ENCODE measurements at places on chromosomes 2 and 18.
A peak's percentile ranks its signal among the peaks of the same experiment; 100 is the strongest.

- no peak for DNase-seq
These were observed 250.5 kb downstream of the CAMKMT start for GRCh38 chr2:44612276-44612675.

DNA sequence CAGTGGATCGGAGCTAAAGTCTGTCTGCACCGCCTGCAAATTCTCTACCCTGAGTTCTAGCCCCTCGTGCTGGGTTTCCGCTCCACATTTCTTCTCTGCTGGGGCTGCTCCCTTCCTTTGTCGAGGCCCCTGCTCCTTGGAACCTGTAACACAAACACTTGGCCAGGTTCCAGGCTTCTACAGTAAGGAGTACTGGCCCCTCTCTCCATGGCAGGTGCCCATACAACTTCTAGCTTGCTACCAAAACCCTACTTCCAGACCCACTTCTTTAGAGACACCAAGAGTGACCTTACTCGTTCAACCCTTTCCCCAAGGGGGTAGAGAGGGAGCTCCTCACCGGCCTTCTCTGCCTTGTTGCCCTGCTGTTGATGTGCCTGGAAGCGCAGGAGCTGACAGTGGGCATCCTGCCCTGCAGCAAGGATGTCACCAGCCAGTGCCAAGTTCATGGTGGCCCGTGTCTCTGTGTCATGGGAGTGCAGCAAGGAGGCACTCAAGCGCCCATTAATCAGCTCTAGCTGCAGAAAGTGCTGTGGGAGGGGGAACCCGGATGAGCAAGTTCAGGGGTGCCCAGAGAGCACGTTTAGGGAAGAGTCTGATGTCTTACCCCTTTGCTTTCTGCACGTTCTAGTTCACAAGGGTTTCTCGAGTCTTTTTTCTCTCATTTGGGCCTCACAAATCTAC lies 1.1 kb downstream of the PREB start:
- DNase-seq, result no peak

- DNase-seq, result no peak
These were observed 50.4 kb downstream of the ZDBF2 start for GRCh38 chr2:206324869-206325268.

- peak; percentile 42 for DNase-seq
These were observed at the start of gene SPR for GRCh38 chr2:72887032-72887739. TSS of gene SPR (plus strand) at chr2:72887408. CDS start at chr2:72887433, 25 bp downstream.

GRCh38 chr2:42562474-42563144 lies 5.8 kb upstream of the MTA3 start:
- no peak for DNase-seq

DNA sequence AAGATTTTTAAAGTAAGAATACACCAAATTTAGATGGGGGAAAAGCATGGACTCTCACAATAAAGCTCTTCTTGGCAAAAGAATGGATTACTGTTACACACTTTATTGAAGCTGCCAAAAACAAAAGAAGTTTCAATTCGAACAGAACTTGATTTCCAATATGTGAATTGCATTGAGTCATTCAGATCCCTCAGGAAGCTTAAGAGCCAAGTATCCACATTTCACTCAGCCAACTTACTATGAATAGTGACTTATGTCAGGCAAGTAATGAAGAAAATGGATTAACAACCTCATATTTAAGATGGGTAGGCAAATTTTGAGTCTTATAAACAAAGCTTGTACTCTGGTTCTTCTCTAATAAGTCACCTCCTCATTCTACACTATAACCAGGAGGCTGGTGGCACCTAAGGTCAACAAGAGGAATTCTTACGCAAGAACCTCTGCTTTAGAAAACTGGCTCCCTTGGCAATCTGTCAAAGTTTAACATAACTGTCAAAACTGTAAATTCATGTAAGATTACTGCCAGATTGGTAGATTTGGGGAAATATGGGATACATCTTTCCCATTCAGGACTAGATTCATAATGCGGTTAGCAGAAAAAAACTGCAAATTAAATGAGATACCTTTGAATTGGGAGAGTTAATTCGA lies 6.0 kb downstream of the HADHA start:
- DNase-seq, result no peak

- DNase-seq, result no peak
These were observed 211.6 kb upstream of the TNP1 start for GRCh38 chr2:217071416-217071815.

Data from activated CD4-positive, CD25-positive, alpha-beta regulatory T cell (primary cell).